ENCODE measurements at places on chromosomes 7 and 10.

GRCh38 chr10:120131183-120131582, 238.7 kb downstream of the SEC23IP start:
- no peak for DNase-seq

DNA sequence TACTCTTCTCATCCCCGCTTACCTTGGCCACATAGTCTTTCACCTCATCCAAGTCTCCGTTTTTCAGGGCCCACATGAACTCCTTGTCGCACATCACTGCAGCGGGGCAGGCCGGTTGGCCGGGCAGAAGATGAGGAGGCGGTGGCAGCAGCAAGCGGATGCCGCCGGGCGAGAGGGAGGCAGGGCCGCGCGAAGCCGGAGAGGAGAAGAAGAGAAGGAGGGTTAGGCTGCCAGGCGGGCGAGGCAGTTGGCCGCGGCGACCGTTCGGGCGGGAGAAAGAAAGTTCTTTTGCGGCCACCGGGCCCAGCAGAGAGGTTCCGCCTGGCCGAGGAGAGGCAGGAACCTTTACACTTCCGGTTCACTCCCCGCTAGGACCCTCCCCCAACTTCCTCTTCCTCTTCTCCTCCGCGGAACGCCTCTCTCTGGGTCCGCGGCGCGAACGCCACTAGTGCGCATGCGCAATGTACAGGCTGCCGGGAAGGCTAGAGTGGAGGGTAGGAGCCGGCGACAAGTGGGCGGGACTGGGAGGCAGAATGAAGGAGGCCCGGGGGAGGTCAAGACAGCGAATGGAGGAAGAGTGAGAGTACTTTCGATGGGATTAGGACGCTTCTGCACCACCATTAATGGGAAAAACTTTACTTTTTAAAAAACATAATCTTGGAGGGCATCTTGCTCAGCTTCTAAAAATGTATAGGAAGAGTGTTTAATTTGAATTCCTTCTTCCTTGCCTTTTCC, at the start of gene MTPN:
TSS of gene MTPN (minus strand) at position 353 of the 735 bp plus-strand sequence. CDS start at position 94, 259 bp downstream.
- DNase-seq: peak; percentile 99

DNA sequence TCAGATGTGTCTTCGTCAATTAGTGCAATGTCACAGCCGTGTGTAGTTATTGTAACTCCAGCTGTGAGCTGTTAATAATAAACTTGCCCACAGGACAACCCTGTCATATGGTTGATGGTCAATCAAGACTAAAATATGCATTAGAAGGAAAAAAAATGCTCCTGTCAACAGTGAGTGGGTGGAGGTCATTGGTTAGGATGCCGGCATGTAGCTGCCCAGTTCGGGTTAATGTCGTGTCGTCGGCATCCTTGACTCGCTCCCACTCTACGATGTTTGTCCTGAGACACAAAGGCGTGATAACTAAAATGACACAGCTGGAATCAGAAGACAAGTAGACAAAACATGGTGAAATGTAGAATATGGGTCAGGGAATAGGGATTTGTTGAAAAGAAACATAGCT, 442.8 kb upstream of the NPVF start:
- DNase-seq: no peak

DNA sequence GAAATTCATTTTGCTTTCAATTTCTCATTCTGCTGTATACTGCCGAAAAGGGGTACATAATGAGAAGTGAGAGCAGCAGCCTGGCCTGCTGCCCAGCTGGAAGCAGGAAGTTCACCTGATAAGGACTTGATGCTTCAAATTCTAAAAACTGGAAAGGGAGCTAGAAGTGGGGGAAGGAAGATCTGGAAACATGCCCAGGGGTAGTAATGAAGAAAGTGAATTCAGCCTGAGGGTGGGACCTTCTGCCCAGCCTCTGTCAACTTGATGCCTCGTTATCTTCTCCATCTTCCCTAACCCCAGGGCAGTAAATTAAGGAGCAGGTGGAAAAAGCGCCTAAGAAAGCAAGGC, 69.4 kb downstream of the ARMH3 start:
- DNase-seq: peak; percentile 82

DNA sequence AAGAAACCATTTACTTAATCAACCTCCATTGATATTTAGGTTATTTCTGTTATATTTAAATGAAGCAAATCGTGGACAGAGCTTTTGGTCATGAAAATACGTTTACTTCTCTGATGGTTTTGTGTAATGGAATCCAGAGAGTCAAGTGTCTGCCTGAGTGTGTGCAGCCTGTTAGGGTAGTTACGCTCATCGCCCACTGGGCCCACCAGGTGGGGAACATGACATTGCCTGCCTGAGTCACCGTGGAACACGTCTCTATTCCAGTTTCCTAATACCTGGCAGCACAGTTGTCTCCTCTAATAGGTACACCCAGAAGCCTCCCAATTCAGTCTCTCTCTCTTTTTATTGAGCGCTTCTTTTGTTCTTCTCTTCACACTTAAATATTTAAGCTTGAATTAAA, 91.0 kb downstream of the ADCY1 start:
- no peak for DNase-seq

GRCh38 chr10:96439725-96440124, 74.0 kb downstream of the TLL2 start:
- no peak for DNase-seq

DNA sequence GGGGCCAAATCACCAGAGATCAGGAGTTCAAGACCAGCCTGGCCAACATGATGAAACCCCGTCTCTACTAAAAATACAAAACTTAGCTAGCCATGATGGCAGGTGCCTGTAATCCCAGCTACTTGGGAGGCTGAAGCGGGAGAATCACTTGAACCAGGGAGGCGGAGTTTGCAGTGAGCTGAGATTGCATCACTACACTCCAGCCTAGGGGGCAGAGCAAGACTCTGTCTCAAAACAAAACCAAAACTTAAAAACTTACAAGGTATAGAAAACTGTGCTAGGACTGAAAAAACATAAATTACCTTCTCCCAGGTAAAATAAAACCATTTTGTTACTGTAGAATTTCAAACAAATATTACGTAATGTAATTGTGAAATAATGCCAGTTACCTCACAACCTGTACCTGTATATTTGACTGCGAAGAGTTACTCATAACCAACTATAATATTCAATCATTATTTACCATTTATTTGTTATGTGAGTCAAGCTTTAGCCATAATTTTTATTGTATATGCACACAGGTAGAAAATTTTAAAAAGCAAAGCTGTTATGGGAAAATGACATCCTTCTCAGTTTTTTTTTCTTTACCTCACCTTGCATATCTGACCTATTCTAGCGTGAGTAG, 180.9 kb downstream of the SEMA3A start:
- no peak for DNase-seq

DNA sequence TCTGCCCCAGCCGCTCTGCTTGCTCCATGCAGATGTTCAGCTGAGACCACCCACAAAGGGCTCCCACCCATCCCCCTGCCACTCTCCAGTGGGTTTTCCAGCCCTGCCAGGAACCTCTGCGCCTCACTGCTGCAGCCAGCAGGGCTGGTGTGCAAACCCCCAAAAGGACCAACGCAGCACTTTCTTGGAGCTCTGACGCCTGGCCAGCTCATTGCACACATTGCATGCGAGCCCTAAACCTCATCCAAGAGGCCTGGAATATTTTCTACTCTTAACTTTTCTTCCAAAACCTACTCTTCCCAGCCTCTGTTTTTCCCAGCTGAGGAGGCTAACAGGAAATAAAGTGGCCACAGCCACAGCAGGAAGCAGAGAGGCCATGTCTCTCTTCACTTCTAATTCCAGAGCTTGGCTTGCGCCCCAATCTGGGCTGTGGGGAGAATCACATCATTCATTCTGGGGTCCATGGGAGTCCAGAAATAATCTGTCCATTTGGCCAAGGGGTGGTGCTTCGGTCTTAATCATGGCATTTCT, 4.6 kb upstream of the FAM170B start:
- no peak for DNase-seq

DNA sequence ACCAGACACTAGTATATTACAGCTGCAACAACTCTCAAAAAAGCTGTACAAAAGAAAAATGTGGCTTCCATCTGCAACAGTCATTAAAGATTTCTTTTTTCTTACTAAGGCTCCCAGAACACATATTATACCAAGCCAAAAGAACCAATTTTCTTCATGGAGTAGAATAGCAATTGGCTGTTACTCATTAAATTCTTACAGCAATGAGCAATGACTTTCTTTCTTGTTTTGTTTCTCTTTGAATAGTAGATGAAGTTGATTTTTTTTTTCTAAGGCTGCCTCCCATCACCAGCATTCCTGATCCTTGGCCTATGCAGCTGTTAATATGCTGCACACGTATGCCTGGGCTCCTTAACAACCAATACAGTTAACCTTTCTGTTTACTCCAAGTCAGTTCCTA, 36.6 kb upstream of the SPOCK2 start:
- no peak for DNase-seq

GRCh38 chr7:27193335-27194001, 6.4 kb downstream of the HOXA13 start:
- no peak for DNase-seq

DNA sequence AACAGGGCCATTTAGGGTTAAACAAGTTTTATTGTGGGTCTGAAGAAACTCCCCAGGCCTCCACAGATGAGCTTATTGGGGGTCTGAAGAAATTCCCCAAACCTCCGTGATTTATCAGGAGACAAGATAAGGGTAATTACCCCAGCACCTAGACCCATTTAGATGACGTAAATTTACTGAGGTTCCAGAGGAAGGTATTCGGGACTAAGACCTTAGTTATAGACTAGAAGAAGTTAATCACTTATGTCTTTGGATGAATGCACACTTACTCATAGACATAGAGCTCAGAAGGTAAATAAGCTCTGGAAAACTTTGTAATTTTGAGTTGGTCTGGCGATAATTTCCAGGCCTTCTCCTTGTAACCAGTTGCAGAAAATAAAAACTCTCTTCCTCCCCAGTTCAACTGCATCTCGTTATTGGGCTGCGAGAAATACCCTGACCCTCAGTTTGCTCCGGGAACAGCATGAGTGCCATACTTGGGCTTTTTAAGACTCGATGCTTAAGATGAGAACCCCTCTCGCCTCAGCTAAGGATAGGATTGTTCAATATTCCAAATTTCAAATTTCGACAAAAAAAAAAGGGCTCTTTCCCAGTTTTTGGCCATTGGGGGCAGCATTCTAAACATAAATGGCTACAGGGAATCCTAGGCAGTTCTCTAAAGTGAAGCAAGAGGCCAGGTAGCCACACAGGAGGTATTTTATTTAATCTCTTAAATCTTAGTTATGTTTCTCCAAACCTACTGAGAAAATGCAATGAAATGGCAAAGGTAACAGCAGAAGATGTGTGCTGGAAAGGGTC, 74.7 kb upstream of the PFKP start:
- DNase-seq: no peak

DNA sequence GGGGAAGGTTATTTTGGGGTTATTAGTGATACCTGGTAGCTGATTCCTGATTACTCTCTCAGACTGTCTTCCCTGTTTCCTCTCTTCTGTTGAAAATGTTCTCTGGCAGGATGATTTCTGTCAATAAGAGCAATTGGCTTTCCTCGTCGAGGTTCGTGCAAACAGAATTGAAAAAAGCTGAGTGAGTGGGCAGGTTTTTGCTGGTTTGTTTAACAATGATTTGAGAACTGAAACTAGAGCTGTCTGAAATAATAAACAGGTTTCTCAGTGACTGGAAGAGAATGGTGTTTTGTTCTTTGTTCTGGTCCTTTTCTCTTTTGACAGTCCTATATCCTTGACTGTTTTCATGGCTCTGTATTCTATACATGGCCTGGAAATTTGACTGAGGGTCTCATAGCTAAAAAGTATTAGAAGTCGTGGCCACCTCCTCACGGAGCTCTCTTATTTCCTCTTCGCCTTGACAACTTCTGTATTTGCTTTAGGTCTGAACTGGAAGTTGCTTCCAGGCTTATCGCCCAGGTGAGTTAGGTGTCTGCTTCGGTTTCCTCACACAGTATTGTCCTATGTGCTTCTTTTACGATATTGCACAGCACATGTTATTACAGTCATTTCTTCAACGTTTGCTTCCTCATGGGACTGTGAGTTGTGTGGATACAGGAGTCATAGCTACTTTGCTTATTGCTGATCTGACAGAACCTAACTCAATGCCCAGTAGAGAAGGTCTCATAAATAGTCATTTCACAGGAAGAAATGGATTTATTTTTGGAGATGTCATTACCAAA, 403.6 kb downstream of the NRG3 start:
- DNase-seq: no peak

DNA sequence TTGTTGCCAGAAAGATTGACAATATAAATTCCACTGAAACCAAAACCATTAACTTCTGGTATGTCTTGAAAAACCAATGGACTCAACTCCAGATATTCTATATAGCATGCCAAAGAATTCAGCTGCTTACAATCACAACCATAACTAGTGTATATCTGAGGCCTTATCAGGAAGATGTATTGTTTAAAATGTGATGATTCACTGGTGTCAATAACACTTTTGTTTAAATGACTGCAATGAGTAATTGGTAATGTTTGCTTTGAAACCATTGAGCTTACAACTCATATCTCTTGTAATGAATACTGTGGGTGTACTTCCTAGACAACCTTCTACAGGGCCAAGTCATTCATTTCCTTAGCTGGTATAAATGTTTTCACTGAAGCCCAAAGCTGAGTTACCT, 727.9 kb upstream of the KCND2 start:
- DNase-seq: no peak

DNA sequence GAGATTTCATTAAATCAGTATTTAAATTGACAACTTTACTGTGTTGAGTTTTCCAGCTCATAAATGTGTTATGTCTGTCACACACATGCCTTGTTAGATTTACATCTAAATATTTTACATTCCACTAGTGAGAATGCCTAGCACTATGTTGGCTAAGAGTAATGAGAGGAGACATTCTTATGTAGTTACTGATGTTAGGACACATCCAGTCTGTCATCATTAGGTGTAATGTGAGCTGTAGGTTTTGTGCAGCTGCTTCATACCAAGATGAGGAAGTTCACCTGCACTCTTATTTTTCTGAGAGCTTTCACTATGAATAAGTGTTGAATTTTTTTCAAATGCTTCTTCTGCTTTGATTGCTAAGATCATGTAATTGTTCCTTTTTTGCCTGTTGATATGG, 218.0 kb upstream of the IGFBP3 start:
- no peak for DNase-seq

DNA sequence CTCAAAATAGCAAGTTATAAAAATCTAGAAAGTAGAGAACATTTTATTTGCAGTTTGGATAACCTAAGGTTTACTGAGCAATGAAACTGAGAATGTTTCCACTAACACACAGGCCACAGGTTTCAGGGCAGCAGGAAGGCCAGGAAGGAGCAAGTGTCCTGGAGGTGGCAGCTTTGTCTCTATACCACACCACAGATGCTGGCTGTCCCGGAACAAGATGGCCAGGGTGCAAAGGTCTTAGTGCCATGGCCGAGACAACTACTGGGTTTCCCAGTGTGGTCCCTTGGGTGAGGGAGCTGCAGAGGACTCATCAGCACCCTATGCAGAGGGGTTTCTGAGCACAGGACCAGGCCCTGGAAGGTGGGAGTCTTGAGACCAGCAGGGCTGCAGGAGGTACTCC, 92.0 kb downstream of the CTBP2 start:
- no peak for DNase-seq

Data from suppressor macrophage treated with lipopolysaccharide for 4 hours (primary cell).